CD4-positive, alpha-beta T cell treated with Interleukin-15 for 4 hours (primary cell): ENCODE measurements at places on chromosomes 16 and 17.
A peak's percentile ranks its signal among the peaks of the same experiment; 100 is the strongest.

- no peak for DNase-seq
Observed at GRCh38 chr16:87541872-87542234, 49.0 kb upstream of the ZCCHC14 start.

DNA sequence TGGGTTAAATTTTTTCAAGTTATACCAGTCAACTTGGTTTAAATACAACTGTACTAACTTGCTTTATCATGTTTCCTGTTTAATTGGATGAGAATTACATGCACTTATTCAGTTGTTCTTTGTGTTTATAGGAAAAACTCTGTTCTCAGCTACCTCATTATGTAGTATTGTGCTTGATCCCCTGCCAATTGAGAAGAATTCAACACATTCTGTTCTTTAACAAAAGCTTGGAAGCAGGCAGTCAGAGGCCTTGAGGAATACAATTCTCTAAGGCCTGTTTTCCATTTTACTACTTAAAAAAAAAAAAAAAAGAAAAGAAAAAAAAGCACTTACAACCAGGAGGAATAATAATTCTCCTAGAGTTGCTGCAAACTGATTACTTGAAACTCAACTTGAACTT is 60.6 kb upstream of the CMIP start:
- no peak for DNase-seq

DNA sequence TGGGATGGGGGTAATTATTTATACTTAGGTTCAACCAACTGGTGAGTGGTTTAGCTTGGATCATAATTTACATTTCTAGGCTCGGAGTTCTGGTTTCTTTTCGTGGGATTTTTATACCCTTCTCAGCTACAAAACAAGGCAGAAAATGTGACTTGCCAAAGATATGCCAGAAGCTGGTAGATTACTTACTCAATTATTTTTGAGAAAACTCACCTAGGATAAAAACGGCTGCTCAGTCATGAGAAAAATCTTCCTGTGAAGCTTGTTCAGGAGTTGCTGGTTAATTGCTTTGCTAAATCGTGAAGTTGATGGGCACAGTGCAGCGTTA is 1.1 kb downstream of the NDEL1 start:
- DNase-seq: no peak

DNA sequence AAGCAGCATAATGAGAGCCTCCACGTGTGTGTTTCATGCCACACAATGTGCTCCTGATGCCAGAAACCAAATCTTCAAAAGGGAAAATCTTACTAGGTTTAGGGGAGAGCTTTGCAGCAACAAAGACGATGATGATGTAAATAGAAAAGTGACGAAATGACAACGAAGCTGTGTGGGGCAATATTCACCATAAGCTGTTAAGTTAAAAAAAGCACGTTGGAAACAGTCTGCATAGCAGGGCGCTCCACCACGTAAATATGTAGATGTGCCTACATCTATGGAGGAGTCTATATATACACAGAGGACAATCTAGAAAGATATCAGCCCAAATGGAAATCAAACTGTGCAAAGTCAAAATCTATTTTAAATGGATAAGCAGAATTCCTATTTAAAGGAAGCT is 61.0 kb downstream of the RPH3AL start:
- no peak for DNase-seq

DNA sequence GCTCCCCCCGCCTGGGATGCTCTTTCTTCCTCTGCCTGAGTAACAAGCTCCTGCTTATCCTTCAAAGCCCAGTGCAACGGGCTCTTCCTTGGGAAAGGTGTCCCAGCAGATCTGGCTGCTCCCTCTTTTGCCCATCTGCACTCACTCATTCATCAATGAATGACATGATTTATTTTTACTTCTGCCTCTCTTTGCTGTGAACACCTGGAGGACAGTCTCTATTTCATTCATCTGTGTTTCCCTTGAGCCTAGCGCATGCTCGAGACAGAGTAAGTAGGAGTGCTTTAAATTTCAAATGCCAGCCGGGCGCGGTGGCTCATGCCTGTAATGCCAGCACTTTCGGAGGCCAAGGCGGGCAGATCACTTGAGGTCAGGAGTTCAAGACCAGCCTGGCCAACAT is 22.0 kb upstream of the GINS2 start:
- DNase-seq: no peak

GRCh38 chr17:27578718-27579085 is 52.3 kb upstream of the LGALS9 start:
- DNase-seq: peak; percentile 16

- DNase-seq: no peak
Observed at GRCh38 chr17:22510504-22510903, 818.2 kb downstream of the KCNJ18 start.

GRCh38 chr16:85514598-85515318 is 98.4 kb upstream of the GSE1 start:
- no peak for DNase-seq

GRCh38 chr17:81665205-81666091 is 957 bp downstream of the OXLD1 start:
- DNase-seq: peak; percentile 24

DNA sequence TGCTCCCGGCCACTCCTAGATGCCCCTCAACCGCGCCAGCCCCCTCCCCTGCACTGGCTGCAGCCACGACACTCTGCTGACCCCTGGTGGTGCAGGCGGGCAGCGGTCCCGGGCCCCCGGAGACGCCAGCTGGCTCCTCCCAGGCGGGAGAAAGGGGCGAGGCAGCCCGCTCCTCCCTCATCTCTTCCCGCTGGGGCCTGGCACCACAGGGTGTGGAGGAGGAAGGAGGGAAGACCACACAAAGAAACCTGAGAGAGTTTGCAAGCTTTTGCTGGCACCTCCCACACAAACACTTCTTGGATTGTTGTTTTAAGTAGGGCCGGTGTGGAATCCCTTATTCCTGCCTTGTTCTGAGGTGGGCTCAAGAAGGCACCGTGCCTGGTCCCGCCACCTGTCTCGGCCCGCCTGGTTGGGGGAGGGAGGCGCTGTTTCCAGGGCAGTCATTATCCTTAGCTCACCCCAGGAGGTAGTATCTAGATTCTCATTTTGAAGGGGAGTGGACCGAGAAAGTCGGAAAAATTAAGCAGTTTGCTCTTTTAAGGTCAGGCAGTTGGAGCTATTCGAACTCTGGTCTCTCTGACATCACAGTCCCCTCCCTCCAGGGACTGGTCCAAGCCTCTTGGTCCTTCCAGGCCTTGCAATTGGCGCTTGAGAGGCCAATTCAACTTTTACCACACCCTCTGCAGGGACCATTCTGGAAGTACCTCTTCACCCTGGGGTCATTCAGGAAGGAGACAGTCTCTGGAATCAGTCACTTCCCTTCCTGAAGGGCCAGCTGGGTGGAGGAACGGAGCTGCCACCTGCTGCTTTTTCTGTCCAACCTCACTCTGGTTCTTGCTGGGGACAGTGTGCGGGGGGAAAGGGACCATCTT is 959 bp upstream of the ANKRD13B start:
- DNase-seq: peak; percentile 78
